Heart right ventricle (tissue), 16 donors: ENCODE measurements at places on chromosomes 5 and 9.

DNA sequence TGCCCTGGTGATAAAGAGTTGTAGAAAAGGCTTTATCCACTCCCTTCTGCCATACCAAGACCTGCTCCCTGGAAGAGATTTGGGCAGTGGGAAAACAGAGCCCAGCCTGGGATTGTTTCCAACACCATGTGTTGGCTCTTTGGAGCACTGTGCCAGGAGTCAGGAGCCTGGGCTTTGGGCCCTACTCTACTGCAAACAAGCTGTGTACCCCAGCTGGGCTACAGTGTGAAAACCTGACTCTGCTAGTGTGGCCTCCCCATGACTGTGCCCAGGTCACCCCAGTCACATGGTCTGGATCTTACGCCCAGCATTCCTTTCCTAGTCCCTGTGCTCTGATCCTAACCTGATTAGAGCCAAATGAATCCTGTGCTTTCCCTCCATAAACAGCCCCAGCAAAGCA, 39.3 kb upstream of the SHB start:
- no peaks in the 10 kb centered on the region for H3K36me3 ChIP-seq
- no peak for DNase-seq
- no peak overlapping the region for H3K27ac ChIP-seq
- no peaks in the 10 kb centered on the region for H3K4me1 ChIP-seq
- H3K27me3 ChIP-seq = no peaks in the 10 kb centered on the region

- H3K4me1 ChIP-seq = no peaks in the 10 kb centered on the region
- H3K4me3 ChIP-seq = no peak overlapping the region
- no peak for DNase-seq
- H3K27me3 ChIP-seq = no peaks in the 10 kb centered on the region
- no peak overlapping the region for H3K27ac ChIP-seq
- no peaks in the 10 kb centered on the region for H3K36me3 ChIP-seq
Observed at GRCh38 chr5:34731435-34732232, 75.5 kb downstream of the RAI14 start.

GRCh38 chr5:128491291-128491690, 46.8 kb downstream of the FBN2 start:
- no peak overlapping the region for H3K27ac ChIP-seq
- H3K4me1 ChIP-seq = peaks cover 14% of the 10 kb centered on the region
- DNase-seq = no peak
- H3K27me3 ChIP-seq = no peaks in the 10 kb centered on the region
- no peak overlapping the region for H3K4me3 ChIP-seq

GRCh38 chr5:51881901-51882300, 498.7 kb downstream of the ISL1 start:
- H3K27ac ChIP-seq = no peak overlapping the region
- H3K4me3 ChIP-seq = no peak overlapping the region
- no peak for DNase-seq
- H3K36me3 ChIP-seq = no peaks in the 10 kb centered on the region
